ENCODE measurements at places on chromosomes 2 and 18. TPM values are rescaled to one million over a fixed set of nuclear protein-coding genes. Genes with fewer than 3 reads are reported as not detected.

DNA sequence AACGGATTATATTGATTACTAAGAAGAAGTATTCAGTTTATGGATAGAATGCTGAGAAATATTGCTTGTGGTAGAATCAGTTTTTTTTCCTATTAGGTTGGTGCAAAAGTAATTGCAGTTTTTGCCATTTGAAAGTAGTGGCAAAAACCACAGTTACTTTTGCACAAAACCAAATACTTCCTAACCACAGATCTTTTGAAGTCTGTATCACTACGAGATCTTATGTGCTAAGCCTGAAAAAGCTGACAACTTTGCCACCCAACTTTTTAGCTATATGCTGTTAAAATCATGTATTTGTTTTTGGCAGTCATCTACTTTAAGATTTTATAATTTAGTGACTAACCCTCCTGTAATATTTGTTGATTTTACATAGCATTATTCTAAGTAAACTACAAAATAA, 24.6 kb downstream of the DNAJC10 start:
- no peak overlapping the region for H3K27ac ChIP-seq
- no peaks in the 10 kb centered on the region for H3K4me1 ChIP-seq
- H3K36me3 ChIP-seq = no peaks in the 10 kb centered on the region
- H3K27me3 ChIP-seq = no peaks in the 10 kb centered on the region
- DNase-seq = no peak
- H3K4me3 ChIP-seq = no peak overlapping the region

DNA sequence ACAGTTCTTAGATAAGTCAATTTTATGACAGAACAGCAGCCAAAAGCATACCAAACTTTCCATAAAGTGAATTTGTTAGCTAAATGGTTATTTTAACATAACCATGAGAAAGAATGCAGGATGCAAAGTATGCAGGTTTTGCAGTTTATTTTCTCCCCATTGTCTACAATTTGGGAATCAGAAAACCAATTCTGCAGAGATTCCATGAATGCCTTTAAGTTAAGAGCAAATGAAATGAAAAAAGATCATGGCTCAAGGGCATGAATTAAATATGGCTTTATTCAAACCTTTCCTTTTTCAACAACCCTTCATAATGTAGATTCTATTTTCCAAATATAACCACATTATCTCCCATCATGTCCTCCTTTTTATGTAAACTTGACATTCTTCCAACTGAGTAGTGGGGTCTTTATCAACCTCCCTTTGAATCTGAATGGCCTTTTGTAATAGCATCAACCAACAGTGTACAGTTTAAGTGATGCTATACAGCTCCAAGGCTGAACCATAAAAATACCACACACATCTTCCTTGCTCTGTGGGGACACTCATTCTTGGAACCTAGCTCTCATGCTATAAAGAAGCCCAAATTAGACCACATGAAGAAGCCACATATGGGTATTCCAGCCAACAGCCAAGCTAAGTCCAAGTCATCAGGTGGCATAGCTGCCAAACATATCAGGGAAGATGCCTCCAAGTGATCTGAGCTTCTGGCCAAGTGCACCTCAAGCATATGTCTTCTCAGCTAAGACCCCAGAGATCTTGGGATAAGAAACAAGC, 49.8 kb downstream of the PIAS2 start:
- H3K27me3 ChIP-seq = no peaks in the 10 kb centered on the region
- no peaks in the 10 kb centered on the region for H3K4me1 ChIP-seq
- no peak for DNase-seq
- H3K27ac ChIP-seq = no peak overlapping the region
- H3K36me3 ChIP-seq = no peaks in the 10 kb centered on the region

GRCh38 chr18:42230636-42231035, 275.6 kb downstream of the PIK3C3 start:
- no peak overlapping the region for H3K27ac ChIP-seq
- H3K4me1 ChIP-seq = no peaks in the 10 kb centered on the region
- no peaks in the 10 kb centered on the region for H3K36me3 ChIP-seq
- H3K27me3 ChIP-seq = no peaks in the 10 kb centered on the region
- H3K4me3 ChIP-seq = no peak overlapping the region
- DNase-seq = no peak

DNA sequence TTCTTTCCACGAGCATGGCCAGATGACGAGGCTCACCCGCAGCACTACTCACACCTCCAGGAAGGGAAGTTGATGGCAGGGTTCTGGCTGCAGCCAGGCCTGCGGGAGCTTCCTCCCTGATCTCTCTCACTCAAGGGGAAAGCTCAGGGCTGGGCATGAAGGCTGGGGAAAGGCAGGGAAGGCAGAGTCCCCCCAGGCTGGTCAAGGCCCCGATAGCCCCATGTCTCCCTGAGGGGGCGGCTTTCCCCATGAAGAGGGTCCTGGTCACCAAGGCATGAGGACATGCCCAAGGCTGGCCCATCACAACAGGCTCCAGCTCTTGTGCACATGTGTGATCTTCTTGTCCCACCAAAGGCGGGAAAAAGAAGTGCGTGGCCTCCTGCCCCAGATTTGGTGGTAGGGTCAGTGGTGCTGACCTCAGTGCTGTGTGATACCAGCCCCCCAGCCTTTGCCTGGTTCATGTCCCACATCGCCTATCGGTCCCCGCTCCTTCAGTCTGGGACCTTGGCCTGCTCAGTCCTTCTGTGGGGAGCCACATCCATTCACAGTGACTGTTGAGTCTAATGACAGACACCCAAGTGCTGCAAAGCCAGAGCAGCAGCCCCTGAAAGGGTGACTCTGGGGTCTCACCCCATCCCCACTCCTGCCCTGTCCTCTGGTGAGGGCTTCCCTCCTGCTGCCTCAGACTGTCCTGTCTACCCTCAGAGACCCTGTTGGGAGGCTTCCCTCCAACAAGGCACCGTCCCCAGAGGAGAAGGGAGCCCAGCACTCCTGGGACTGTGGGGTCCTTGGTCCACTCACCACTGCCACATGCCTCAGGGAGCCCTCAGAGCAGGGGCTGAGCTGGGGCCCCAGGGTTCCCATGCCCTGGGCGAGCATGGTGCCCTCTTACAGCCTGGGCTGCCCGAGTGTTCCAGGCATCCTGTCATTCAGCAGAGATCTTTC, 49.8 kb upstream of the ALPP start:
- no peak for DNase-seq
- H3K27ac ChIP-seq = no peak overlapping the region
- H3K4me3 ChIP-seq = no peak overlapping the region
- no peaks in the 10 kb centered on the region for H3K27me3 ChIP-seq

DNA sequence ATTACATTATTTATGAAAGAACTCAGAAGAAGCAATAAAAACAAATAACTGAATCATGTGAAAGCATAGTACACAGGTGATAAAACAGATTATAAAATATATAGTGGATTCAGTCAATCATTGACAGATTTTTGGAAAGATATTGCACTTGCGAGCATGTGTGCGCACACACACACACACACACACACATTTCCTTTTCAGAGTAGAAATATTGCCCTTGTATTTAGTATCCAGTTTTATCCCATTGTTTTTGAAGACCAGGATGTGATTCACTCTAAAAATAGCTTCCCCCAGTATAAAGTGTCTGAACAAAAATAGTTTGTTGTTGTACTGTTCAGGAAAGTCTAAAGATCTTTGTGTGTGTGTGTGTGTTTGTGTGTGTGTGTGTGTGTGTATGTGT, 145.5 kb downstream of the CALCRL start:
- no peaks in the 10 kb centered on the region for H3K4me1 ChIP-seq
- no peaks in the 10 kb centered on the region for H3K36me3 ChIP-seq
- H3K4me3 ChIP-seq = no peak overlapping the region

GRCh38 chr18:77208964-77209363, 40.7 kb upstream of the GALR1 start:
- H3K27me3 ChIP-seq = no peaks in the 10 kb centered on the region
- H3K4me1 ChIP-seq = peaks cover 13% of the 10 kb centered on the region
- peak overlapping the region; percentile 70 for H3K27ac ChIP-seq
- DNase-seq = no peak
- H3K36me3 ChIP-seq = no peaks in the 10 kb centered on the region
- no peak overlapping the region for H3K4me3 ChIP-seq

DNA sequence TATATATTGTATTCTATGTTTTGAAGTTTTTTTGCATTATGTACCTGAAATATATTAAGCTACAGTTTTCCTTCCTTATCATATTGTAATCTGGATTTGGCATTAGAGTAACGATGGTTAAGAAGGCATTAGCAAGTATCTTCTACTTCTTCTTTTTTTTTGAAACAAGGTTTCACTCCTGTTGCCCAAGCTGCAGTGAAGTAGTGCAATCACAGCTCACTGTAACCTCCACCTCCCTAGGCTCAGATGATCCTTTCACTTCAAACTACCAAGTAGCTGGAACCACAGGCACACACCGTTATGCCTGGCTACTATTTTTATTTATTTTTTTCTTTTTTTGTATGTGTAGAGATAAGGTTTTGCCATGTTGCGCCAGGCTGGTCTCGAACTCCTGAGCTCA, 201.1 kb downstream of the ZNF804A start:
- no peaks in the 10 kb centered on the region for H3K4me1 ChIP-seq
- H3K27ac ChIP-seq = no peak overlapping the region
- no peaks in the 10 kb centered on the region for H3K27me3 ChIP-seq
- DNase-seq = no peak
- no peak overlapping the region for H3K4me3 ChIP-seq

PRSS56 gene
- total RNA-seq = 0.87 TPM

GRCh38 chr2:29578084-29578598, 343.2 kb downstream of the ALK start:
- H3K36me3 ChIP-seq = no peaks in the 10 kb centered on the region
- H3K4me3 ChIP-seq = no peak overlapping the region
- H3K27me3 ChIP-seq = no peaks in the 10 kb centered on the region

- no peak overlapping the region for H3K27ac ChIP-seq
- no peaks in the 10 kb centered on the region for H3K27me3 ChIP-seq
- no peak for DNase-seq
Observed at GRCh38 chr2:15615301-15615920, 23.7 kb downstream of the DDX1 start.

DNA sequence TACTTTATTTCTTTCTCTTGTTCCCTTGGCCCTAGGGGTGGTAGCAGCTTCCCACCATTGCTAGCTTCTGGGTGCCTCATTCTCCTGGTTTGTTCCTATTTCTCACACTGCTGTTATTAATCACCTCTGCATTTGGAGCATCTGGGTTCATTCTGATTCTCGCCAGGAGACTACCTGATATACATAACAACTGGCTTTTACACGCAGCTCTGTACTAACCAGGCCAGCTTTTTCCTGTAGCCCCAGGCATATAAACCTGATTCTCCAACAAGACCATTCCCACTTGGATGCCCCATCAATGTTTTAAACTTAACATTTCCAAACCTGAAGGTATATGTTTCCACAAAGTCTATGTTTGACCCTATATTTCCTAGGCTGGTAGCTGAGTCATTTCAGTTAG, 403.9 kb upstream of the DCC start:
- H3K36me3 ChIP-seq = no peaks in the 10 kb centered on the region
- no peaks in the 10 kb centered on the region for H3K4me1 ChIP-seq
- no peaks in the 10 kb centered on the region for H3K27me3 ChIP-seq
- H3K27ac ChIP-seq = no peak overlapping the region
- no peak overlapping the region for H3K4me3 ChIP-seq

TWIST2 gene
- 11.3 TPM for total RNA-seq

SLC5A7 gene
- 0.37 TPM for total RNA-seq
